ENCODE measurements at places on chromosomes 2 and 18.

DNA sequence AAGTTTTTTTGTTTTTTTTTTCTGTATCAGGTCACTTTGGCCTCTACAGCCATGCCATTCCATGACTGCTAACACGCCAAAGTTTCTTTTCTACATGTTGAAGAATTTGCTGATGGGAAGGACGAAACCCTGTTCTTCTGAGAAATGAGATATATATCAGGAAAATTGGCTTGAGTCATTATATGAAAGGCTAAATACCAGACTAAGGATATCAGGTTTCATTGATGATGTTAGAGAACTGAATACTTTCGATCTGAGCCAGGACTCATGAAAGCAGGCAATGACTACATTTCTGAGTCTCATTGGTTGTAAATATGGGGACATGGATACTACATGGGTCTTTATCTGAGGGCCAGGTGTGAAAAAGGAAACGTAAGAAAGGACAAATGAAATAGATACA, 181.4 kb downstream of the OSR1 start:
- no peak for DNase-seq

DNA sequence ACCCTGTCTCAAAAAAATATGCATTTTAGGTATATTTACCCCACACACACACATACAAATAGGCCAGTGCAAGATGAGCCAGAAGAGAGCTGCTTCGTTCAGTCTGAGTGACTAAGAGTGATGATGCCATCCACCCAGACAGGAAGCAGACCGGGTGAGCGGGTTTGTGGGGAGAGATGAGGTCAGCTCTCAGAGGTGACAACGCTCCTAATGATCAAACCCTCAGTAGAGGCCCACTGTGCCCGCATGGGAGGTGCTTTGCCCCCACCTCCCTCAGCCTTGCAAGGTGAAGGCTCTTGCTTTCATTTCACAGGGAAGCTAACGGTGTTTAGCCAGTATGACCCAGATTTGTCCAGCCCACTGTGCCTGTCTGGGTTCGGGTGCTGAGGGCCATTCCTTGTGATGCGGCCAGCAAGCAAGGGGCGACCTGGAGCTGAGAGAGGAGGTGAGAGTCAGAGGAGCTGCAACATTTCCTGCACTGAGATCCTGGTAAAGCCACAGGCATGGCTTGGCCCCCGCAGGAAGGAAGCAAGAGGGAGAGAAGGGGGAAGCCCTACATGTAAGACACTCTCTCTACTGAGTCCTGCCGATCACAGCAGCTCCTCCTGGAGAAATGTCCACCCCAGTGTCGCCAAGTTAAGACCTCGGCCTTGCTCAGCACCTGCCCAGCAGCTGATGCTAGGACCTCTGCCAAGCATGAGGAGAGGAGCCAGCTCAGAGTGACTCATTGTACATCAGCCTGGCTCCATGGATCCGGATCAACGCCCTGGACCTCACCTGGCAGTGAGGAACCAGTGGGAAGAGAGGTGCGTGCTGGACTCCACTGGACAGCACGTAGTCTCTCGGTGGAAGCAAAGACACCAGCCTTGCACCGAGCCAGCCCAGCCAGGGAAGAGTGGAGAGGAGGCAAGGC, 37.0 kb downstream of the NIFK start:
- peak; percentile 95 for DNase-seq

- no peak for DNase-seq
Measured at GRCh38 chr2:105090091-105090490, 52.2 kb downstream of the MRPS9 start.

DNA sequence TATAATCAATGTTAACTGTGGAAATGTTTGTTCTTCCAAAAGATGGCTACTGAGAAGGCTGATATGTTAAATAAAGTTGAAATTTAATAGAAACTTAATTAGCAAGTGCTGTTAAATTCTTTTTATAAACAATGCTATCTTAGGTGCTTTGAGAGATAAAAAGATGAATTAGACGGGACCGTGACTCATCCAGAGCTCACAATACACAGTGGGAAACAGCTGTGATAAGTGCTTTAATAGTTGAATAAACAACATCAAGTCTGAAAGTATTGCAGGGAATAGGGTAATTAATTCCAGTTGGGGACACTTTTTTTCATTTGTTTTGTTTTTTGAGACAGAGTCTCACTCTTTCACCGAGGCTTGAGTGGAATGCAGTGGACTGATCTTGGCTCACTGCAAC, 85.5 kb upstream of the DTNA start:
- peak; percentile 68 for DNase-seq

GRCh38 chr2:238169048-238169707, 10.4 kb downstream of the ERFE start:
- peak; percentile 69 for DNase-seq

DNA sequence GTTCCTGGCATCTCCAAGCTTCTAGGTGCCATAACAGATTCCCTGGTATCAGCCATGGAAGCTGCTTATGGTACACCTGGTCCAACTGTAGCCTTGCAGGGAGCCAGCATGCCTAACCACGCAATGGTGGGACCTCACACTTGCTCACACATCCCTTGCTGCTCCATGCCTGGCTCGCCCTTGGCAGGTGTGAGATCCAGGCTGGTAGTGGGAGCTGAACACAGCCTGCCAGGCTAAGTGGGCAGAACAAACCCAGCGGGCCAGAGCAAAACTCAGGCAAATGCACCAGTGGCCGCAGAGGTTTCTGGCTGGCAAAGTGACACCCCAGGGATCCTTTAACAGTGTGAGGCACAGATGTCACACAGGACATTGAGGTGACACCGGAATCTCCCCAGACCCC, 185.8 kb downstream of the NDUFA10 start:
- no peak for DNase-seq

DNA sequence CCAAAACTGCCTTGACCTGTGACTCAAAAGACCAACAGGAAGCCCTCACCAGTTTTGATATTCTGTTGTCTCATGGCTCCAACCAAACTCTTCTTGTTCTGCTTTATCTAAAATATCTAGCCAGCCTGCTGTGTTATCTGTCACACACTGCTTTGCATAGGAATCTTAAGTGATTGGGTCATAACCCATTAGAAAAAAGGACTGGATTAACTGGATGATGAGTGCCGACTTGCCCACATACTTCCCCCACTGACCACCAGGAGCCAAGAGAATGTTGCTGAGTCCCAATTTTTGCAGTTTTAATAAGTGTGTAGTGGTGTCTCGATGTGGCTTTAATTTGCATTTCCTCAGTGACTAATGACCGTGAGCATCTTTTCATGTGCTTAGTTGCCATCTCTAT, 6.5 kb downstream of the MOGAT1 start:
- no peak for DNase-seq

- no peak for DNase-seq
Measured at GRCh38 chr2:46296216-46296839, 879 bp upstream of the EPAS1 start.

- DNase-seq = no peak
Measured at GRCh38 chr2:17979707-17980106, 101.2 kb downstream of the KCNS3 start.

DNA sequence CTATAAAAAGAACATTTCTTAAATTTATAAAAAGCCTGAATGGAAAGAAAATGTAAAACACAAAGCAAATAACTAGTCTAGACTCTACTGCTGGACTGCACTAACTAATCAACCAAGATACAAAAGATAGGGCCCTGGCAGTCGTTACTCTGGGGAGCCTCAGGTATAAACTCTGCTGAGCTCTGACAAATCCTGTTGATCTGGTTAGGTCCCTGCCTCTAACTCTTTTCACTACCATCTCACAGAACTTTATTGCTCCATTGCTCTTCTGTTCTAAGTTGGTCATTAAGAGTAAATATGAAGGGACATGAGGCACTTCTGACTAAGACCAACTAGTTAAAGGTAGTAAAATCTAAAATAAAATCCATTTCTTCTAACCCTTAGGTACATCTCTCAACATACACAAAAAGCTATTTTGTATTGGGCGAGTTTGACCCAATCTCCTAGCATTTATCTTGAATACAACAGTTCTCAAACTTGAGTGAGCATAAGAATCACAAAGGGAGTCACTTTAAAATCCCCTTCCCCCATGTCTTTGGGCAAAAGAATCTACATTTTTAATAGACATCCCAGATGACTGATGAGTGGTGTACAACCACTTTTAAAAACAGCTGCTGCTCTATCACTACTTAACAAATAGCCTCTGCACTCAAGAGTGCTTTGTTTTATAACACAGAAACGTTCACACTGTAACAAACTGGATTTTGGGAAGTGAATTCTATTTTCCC, 2.5 kb downstream of the CHN1 start:
- no peak for DNase-seq

DNA sequence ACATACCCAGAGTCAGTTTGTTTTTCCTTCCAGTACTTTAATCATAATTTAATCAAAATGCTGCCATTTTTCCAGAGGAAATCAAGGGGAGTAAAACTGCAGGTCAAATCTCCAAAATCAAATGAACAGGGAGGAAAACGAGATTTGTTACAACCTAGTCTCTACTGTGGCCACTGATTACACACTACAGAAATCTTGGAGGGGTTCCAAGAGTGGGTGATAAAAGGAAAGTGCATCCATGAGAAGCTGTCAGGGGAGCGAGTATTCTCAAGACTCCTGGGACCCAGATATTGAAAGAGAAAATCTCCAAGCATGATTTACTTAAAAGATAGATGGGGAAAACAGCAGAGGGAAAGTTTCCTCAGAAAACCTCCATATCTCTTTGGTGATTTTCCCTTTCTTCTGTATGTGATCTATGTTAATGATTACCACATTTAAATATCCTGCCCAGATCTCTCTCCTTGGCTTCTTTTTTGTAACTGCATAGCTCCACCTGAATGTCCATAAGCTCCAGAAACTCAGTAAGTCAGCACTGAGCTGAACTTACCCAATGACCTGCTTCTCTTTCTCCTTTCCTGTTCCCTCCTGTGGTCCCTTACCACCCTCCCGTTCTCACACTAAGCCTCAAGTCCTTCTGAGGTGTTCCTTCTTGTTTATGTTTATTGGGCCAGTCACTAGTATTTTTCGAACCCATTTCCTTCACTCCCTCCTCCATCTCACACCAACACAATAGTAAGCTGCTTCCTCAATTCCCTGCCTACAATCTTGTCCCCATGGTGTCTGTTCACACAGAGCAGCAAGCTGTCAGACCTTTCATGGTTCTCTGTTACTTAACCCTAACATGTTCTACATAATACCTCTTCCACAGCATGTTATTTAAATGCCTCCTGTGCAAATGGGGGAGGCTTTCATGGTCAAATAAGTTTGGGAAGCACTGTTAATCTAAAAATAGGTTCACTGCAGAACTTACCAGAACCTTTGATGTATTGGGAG, 73.9 kb upstream of the TWSG1 start:
- no peak for DNase-seq

DNA sequence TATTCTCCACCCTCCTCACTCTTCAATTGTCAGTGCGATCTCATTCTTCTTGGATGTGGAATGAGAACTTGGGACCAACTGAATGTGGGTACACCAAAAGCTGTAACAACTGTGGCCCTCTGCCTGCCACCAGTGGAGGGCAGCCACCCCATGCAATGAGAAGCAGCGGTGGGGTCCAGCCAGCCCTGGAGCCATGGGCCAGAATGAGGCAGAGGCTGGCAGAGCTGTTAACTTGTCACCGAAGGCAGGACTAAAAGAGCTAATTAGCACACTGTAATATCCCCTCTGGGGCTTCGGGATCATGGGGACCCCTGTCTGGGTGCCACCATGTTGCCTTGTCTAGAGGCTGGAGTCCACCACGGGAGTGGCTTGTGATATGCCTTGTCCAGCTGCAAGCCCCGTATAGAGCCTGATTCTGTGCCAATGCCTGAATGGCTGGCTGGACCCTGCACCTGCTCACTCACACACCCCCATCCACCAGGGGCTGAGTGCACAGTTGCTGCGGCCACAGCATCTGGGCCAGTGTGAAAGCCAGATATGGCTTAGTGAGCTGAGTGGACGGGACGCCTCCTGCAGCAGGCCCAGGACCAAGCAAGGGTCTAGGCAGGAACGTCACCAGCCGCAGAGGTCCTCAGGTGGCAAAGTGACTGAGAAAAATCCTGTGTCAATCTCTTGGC, 680.5 kb downstream of the DSC3 start:
- no peak for DNase-seq

DNA sequence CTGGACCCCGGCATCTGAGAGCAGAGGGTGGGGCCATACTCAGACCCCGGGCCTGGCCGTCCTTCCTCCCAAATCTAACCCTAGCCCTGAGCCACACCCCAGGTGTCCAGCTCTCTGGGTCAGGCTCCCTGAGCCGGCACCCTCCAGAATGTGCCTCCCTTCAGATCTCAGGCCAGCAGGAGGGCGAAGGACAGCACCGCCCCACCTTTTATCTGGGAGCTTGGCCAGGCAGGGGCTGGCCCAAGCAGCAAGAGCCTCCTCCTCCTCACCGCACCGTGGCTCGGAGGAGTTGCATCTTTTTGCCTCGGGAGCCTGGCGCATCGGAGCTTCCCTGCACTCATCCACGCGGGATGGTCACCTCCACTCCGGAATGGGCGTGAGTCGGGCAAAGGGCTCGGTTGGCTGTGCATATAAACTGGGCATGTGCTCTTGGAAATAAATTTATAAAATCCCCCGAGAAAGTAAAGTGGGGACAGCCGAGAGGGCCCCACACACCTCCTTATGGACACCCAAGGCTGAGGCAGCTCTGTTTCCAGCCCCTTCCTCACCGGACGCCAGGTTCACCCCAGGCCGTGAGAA, 69.1 kb upstream of the CTDP1 start:
- no peak for DNase-seq

GRCh38 chr2:200288670-200289429, 17.6 kb upstream of the SPATS2L start:
- no peak for DNase-seq

- no peak for DNase-seq
Measured at GRCh38 chr2:149070681-149071320, 32.3 kb downstream of the LYPD6B start.

DNA sequence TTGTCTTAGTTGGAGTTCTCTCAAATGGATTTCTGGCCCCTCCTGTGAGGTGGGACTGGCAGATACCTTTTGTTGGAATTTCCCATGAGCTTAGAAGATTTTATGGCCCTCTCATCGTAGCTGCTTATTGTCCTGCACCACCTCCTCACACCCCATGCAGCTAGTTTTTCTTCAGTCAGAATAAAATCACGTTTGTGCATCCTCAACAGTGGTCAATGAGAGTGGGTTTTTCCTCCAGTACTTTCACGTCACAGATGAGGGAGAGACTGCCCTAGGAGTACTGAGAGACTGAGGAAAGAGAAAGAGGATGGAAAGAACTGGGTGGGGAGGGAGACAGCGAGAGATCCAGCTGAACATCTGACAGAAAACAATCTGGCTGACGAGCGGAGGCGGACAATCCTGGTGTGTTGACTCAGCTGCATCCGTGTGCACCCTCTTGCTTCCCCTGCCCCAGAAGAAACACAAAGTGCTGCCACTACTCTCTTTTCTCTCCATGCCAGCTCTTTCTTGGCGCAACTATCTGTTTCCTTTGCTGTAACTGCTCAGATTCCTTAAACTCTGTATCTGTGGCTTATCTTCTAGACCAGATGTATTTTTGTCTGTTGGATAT, 7.4 kb downstream of the RAPGEF4 start:
- no peak for DNase-seq

- no peak for DNase-seq
Measured at GRCh38 chr18:79317703-79318102, 78.0 kb upstream of the NFATC1 start.

All from A172 (cell line).